ENCODE measurements at places on chromosomes 12 and 14.
A peak's percentile ranks its signal among the peaks of the same experiment; 100 is the strongest.

- no peak for DNase-seq
Measured at GRCh38 chr12:26219736-26220135, 24.4 kb downstream of the SSPN start.

DNA sequence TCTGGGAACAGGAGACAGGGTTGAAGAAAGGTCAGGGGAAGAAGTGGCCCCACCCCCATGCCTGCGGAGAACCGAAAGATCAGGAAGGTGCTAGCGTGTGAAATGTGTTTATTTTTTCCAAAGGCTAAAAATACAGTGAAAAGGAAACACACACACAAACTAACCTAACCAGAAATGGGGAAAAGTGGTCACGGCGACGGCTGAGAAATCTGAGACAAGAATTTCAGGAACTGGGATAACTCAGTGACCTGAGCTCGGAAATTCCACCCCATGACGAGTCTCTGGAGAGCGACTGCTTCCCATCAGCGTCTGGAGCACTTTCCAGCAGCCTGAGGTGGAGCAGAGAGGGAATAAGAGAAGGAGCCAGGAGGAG lies 16.6 kb upstream of the RND1 start:
- DNase-seq, result no peak

GRCh38 chr12:25950329-25951115 lies 8.0 kb upstream of the RASSF8 start:
- no peak for DNase-seq

GRCh38 chr12:100128512-100128908 lies 14.2 kb downstream of the BLTP3B start:
- DNase-seq, result no peak

DNA sequence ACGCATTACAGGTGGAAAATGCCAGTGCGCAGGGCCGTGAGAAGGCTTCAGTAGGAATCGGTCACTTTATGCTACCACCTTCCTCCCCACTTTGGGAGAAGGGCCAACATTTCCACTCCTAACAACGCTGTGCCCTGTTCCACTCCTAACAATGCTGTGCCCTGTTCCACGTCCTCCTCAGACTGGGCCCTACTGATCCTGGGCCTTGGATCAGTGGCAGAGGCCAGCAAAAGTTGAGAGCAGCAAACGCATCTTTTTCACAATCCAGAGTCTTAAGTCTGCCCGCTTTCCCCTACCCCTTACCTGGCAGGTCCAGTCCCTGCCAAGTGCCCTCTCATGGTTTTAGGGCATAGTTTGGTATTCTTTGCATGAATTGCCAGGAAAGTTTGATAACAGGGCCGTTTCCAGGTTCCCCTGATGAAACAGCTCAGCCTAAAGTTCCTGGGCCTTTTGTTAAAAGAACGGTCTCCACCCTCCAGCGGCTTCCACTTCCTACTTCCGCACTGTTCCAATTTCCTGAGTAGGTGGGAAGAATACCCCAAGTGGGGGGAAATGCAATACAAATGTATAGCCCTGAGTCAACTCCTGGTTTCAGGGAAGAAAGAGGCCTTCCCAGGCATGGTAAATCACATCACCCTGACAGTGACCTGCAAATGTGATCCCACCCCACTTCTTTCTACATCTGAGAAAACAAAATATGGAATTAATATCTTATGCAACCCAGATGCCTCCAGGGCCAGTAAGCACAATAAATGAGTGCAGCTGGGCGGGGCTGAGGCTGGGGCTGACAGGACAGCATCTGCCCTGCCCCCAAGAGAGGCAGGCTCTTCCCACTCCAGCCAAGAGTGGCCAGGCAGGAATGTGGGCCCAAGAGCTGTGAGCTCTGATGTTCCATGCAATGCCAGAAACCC lies 15.0 kb downstream of the KCTD10 start:
- no peak for DNase-seq

DNA sequence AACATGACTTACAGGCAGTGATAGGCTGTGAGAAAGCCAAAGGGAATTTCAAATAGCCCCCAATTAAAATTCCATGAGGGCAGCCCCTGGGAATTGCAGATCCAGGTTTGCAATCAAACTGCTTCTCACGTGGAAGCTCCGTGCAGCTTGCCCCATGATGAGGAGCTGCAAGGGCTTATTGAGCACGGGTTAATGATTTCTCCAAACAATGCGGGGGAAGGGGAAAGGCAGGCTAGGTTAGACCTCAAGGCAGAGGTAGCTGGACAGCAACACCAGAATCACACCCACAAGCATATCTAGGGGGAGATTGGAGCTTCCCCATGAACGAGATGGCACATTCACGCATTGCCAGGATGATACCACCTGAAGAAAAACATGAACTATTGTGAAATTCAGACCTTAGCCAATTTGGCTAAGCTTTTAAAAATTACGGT lies 5.0 kb upstream of the DUSP6 start:
- DNase-seq, result no peak

DNA sequence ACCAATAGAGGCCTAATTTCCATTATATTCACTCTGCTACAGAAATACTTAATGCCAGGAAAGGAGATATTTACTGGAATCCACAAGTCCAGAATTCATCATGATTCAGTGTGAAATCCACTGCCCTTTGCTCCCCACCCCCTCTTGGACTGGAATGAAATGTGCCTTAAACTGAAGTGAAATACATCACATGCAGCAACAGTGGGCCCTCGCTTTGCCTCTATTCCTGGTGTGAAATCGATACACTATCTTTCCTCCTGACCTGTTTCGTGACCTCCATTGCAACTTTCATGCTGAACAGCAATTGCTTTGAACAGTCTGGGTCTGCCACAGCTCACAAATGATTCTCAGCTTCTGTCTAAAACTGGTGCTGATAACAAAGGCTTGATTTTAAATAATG lies 100.6 kb downstream of the NPAS3 start:
- no peak for DNase-seq

GRCh38 chr14:104290756-104291122 lies 152.4 kb downstream of the KIF26A start:
- no peak for DNase-seq

GRCh38 chr12:98612696-98613334 lies 19.3 kb downstream of the SLC25A3 start:
- no peak for DNase-seq

GRCh38 chr14:23377573-23378563 lies 1.0 kb downstream of the CMTM5 start:
- no peak for DNase-seq

DNA sequence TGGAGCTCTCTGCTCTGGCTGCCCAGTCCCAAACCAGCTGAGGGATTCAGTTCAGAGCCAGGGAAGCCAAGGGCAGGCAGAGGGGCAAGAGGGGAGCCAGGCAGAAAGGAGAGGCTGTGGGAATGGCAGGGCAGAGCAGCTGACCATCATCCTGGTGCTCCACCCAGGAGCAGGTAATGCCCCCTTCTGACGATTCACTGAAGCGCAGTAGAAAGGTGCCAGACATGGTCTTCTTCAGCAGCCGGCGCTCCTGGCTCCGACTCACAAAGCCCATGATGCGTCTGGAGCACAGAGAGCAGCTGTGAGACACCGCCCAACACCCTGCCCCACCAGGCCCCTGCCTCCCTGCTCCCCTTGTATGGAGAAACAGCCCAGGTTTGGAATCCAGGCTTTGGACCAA lies 8.0 kb downstream of the IL23A start:
- no peak for DNase-seq

DNA sequence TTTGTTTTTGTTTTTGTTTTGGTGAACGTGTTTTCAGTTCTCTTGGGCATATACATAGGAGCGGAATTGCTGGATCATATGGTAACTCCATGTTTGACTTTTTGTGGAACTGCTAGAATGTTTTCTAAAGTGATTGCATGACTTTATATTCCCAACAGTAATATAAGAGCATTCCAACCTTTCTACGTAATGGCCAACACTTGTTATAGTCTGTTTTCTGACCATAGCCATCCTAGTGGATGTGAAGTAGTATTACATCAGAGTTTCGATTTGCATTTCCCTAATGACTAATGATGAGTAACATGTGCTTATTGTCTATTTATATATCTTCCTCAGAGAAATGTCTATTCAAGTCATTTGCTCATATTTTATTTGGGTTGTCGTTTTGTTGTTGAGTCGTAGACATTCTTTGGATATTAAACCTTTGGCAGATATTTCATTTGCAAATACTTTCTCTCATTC lies 268.7 kb downstream of the AEBP2 start:
- no peak for DNase-seq

GRCh38 chr12:89235189-89235993 lies 116.9 kb downstream of the DUSP6 start:
- no peak for DNase-seq

GRCh38 chr12:90075685-90076084 lies 367.0 kb upstream of the ATP2B1 start:
- DNase-seq, result no peak

DNA sequence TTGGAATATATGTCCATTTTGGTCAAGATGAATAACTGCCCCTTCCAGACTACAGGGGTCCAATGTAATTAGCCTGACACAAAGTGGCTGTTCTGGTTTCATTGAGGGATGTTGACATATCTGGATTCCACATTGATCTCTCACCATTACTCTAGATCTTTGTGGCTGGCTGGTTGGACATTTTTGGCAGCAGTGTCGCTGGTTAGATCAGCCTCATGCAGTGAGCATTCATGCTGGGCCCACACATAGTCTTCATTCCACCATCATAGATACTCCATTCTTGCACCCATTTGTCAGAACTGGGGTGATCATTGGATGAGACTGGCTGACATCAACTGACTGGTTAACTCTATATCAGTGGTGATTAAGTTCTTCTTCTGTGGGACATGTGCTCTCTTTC lies 74.4 kb downstream of the MGST1 start:
- DNase-seq, result no peak

DNA sequence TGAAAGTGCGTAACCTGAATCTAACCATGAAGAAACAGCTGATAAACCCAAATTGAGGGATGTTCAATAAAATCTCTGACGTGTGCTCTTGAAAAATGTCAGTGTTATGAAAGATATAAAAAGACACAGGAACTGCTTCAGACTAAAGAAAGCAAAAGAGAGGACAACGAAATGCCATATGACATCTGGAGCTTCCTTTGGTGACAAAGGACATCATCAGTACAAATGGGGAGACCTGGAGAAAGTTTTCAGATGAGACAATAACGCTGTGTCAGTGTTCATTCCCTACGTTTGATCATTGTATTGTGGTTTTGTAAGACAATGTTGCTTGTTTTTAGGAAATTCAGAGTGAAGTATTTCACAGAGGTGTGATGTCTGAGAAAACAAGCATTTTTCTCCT lies 125.9 kb upstream of the MAP1LC3B2 start:
- no peak for DNase-seq

- DNase-seq, result no peak
Measured at GRCh38 chr12:116338064-116338846, 60.8 kb upstream of the MED13L start.

GRCh38 chr14:24062216-24062980 lies 9.0 kb upstream of the CPNE6 start:
- no peak for DNase-seq

- no peak for DNase-seq
Measured at GRCh38 chr12:2064071-2064507, 11.3 kb downstream of the CACNA1C start.

- DNase-seq, result no peak
Measured at GRCh38 chr12:88935856-88936255, 355.6 kb upstream of the KITLG start.

DNA sequence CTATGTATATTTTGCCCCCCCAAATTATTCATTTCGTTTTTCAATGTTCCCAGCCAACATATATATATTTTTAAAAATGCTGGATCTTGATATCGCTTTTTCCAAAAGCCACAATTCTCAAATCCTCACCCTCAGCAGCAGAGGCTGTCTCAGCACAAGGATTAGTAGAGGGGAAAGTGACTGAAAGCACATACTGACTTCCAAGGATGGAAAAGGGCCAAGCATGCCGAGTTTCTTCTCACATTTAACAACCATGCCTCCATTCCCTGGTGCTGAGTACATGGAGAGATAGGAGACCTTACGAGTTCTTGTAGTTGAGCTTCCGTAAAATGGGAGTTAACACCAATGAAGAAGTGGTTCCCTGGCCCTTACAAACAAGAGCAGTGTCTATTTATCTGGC lies 403.4 kb upstream of the DCN start:
- no peak for DNase-seq

DNA sequence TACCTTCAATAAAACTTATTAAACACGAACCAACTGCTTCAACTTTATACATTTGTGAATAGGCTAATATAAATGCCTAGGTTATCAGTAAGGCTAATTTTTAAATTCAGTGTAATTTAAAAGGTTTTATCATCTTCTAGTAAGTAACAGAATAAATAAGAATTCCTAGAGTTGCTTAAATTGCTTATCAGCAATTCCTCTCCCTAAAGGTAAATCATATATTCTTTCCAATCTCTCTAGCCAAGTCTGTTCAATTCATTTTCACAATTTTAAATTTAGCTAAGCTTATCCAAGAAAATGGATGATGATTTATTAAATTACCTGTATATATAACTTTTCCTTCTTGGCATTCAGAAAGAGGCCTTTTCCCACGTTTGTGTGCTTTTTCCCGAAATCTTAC lies 4.6 kb downstream of the PUS7L start:
- no peak for DNase-seq

- DNase-seq, result no peak
Measured at GRCh38 chr12:112891093-112892024, 15.4 kb upstream of the OAS1 start.

GRCh38 chr12:80151131-80151530 lies 51.8 kb downstream of the OTOGL start:
- no peak for DNase-seq

DNA sequence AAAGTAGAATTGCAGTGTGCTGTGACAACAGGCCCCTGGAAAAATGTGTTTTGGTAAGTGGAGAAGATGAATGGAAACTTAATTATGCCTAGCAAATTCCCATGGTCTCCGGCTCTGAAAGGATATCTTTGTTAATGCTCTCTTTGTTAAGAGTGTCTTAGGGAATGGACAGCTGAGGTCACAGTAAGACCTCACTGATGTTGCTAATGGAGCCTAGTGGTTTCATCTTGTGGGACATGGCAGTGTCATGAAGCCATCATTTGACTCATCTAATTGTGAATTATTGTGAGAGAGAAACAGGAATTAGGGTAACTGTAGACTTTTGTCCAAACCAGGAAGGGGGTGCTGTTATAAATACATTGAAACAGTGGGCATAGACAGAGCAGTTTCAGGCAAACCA lies 330.3 kb downstream of the TMTC2 start:
- no peak for DNase-seq

DNA sequence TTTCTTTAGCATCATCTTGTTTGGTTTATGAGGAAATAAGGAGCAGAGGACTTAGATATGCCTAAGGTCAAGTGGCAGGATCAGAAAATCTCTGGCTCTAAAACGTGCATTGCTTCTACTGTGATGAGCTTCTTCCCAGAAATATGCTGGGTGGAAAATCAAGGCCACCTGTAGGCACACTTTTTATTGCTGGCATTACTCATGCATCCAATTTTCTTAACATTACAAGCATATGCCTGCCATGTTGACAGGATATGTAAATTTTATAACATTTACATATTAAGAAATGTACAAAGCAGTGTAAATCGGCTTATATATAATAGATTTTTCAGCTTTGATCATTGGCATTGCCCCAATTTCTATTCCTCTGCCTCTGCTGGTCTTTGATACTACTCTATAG lies 409.6 kb downstream of the TMEM132D start:
- no peak for DNase-seq

GRCh38 chr12:96912261-96912660 lies 5.2 kb downstream of the NEDD1 start:
- no peak for DNase-seq

- no peak for DNase-seq
Measured at GRCh38 chr12:34402899-34403705, 380.8 kb downstream of the ALG10 start.

GRCh38 chr12:7162691-7163114 lies 26.8 kb upstream of the PEX5 start:
- peak; percentile 25 for DNase-seq

- no peak for DNase-seq
Measured at GRCh38 chr12:103442822-103443221, 52.9 kb downstream of the C12orf42 start.

Data from SHP77 treated with DMSO at 0.1 percent for 48 hours (cell line).